ENCODE measurements at places on chromosomes 11 and 22. TPM values are rescaled to one million over a fixed set of nuclear protein-coding genes. Genes with fewer than 3 reads are reported as not detected.

The UNC93B1 gene
- 73.5 TPM for total RNA-seq

The UPB1 gene
- 0.44 TPM for total RNA-seq

DNA sequence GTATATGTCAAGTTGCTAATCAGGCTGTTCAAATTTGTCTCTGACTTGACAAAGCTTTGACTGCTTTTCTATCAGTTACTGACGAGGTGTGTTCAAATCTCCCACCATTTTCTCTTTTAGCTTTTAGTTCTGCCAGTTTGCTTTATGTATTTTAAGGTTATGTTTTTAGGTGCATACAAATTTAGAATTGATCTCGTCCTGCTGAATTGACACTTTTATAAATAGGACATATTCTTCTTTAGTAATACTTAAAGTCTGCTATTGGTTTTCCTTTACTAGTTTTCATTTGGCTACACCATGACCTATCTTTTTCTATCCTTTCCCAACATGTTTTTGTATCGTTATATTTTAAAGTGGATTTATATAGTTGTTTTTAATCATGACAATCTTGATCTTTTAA, 65.7 kb upstream of the KCNQ1OT1 start:
- DNase-seq, result no peak
- H3K27me3 ChIP-seq, result 0 out of 2 replicates have a peak, but pooled peaks cover 3% of the 10 kb centered on the region
- no peaks in the 10 kb centered on the region for H3K36me3 ChIP-seq
- no peak overlapping the region for H3K27ac ChIP-seq

DNA sequence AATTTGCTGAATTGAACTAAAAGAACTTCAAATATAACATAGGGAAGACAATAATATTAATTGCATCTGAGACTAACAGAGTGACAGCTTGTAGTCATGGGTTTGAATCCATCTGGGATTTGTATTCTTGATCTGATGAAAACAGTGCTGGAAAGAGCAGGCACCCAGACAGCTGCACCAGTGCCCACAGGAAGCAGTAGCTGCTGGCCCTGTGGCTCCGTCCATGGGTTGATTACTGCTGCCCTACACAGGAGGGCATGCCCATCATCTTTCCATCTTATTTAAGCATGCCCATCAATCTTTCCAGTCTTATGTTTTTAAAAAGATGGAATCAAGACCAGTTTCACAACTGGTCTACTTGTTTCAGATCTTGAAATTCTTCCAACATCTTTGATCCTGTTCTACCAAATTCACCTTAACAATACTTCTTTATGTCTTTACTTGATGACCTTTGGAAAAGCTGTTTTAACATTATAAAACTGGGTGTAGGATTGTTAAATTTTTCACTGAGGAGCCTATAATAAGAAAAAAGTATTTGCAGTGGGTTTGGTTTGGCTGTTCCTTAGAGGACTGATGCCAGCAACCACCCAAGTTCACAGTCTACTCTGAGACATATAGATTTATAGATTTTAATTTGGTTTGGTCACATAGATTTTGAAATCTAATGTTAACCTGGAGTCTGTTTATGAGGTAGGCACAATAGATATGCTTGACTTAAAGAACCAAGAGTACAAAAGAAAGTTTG, 761 bp upstream of the NXPE4 start:
- no peak overlapping the region for H3K27ac ChIP-seq
- H3K36me3 ChIP-seq, result no peaks in the 10 kb centered on the region
- DNase-seq, result no peak
- no peaks in the 10 kb centered on the region for H3K4me1 ChIP-seq
- H3K4me3 ChIP-seq, result no peak overlapping the region

The KRTAP5-1 gene
- not detected for total RNA-seq

DNA sequence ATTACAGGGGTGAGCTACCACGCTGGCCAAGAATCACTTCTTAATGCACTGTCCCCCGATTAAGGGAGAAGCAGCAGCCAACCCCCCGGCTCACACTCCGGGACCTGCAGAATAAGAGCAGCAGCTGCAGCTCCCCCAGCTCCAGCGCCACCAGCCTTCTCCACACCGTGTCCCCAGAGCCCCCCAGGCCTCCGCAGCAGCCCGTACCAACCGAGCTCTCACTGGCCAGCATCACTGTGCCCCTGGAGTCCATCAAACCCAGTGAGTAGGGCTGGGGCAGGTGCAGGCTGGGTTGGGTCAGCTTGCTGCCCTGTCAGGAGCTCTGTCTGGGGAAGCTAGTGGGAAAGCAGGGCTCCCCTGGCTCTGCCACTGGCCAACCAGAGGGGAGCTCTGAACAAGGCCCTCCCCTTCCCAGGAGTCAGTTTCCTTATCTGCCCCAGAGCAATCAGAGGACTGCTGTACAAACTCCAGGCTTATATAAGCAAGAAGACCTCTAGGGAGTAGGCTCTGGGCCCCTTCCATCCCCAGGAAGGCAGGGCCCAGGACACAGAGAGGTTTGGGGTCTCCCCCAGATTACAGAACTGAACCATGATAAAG, 8.5 kb upstream of the SH3BP1 start:
- H3K27me3 ChIP-seq, result no peaks in the 10 kb centered on the region
- no peak for DNase-seq
- no peak overlapping the region for H3K4me3 ChIP-seq
- peaks cover 23% of the 10 kb centered on the region for H3K4me1 ChIP-seq
- H3K36me3 ChIP-seq, result peaks cover 18% of the 10 kb centered on the region
- no peak overlapping the region for H3K27ac ChIP-seq

GRCh38 chr11:106625566-106625965, 392.7 kb downstream of the GUCY1A2 start:
- no peaks in the 10 kb centered on the region for H3K36me3 ChIP-seq
- H3K27me3 ChIP-seq, result no peaks in the 10 kb centered on the region
- H3K27ac ChIP-seq, result no peak overlapping the region

- H3K27me3 ChIP-seq, result no peaks in the 10 kb centered on the region
- no peak overlapping the region for H3K4me3 ChIP-seq
- DNase-seq, result no peak
- H3K36me3 ChIP-seq, result no peaks in the 10 kb centered on the region
These were observed 87.6 kb downstream of the ST3GAL4 start for GRCh38 chr11:126443120-126443519.

The APOA4 gene
- total RNA-seq, result not detected

GRCh38 chr22:50258361-50259292, 2.9 kb downstream of the MAPK12 start:
- H3K27me3 ChIP-seq, result peaks cover 22% of the 10 kb centered on the region
- no peak for DNase-seq
- H3K36me3 ChIP-seq, result no peaks in the 10 kb centered on the region
- no peak overlapping the region for H3K4me3 ChIP-seq
- peaks cover 11% of the 10 kb centered on the region for H3K4me1 ChIP-seq

The NXPE2 gene
- not detected for total RNA-seq

The POU2AF1 gene
- not detected for total RNA-seq

- no peaks in the 10 kb centered on the region for H3K4me1 ChIP-seq
- DNase-seq, result no peak
- no peaks in the 10 kb centered on the region for H3K36me3 ChIP-seq
- H3K27ac ChIP-seq, result no peak overlapping the region
- H3K27me3 ChIP-seq, result no peaks in the 10 kb centered on the region
These were observed 1208.4 kb upstream of the TENM4 start for GRCh38 chr11:80649186-80649585.

DNA sequence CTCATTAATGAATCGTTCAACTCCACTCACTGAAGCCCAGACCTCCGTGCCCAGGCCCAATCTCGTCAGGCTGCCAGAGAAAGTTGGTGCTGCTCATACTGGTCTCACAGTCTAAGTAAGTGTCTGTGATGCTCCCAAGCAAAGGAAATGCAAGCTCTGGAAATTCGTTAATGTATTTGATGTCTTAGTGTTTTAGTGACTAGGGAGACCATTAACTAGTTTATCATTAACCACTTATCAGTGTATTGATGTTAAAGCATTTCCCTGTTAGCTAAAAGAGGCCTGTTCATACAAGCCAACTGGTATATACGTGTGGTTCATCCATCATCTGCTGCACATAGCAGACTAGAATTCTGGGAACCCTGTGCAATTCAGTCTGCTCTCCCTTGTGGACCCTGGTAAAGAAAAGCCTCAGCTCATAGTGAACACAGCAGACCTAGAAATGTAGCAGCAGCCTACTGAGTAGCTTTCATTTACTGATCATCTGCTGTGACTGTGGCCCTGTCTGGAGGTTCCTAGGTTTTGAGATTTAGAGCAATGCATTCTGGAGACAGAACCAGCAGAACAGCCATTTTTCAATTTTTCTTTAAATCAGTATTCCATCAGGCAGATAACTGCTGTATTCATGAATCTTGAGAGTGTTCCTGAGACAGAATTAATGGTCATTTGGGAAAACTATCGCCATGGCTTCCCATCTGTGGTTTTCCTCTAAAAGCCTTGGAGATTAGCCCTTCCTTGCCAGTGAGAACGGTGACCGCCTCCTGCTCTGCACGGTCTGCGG, 15.7 kb upstream of the AIFM3 start:
- peaks cover 64% of the 10 kb centered on the region for H3K36me3 ChIP-seq
- no peaks in the 10 kb centered on the region for H3K27me3 ChIP-seq
- peaks cover under 1% of the 10 kb centered on the region for H3K4me1 ChIP-seq
- no peak overlapping the region for H3K27ac ChIP-seq
- H3K4me3 ChIP-seq, result no peak overlapping the region
- no peak for DNase-seq

- H3K27me3 ChIP-seq, result no peaks in the 10 kb centered on the region
- H3K36me3 ChIP-seq, result no peaks in the 10 kb centered on the region
- no peak overlapping the region for H3K4me3 ChIP-seq
- peaks cover 13% of the 10 kb centered on the region for H3K4me1 ChIP-seq
- H3K27ac ChIP-seq, result no peak overlapping the region
These were observed 36.0 kb downstream of the PRCP start for GRCh38 chr11:82864268-82864667.

The EXPH5 gene
- total RNA-seq, result 0.05 TPM

GRCh38 chr22:39276440-39277141, 31.8 kb upstream of the PDGFB start:
- DNase-seq, result no peak
- H3K36me3 ChIP-seq, result no peaks in the 10 kb centered on the region
- no peaks in the 10 kb centered on the region for H3K27me3 ChIP-seq

GRCh38 chr11:94132152-94132558, 3.5 kb downstream of the PANX1 start:
- DNase-seq, result peak; percentile 47
- peaks cover 6% of the 10 kb centered on the region for H3K36me3 ChIP-seq
- no peak overlapping the region for H3K4me3 ChIP-seq
- peaks cover 57% of the 10 kb centered on the region for H3K4me1 ChIP-seq

DNA sequence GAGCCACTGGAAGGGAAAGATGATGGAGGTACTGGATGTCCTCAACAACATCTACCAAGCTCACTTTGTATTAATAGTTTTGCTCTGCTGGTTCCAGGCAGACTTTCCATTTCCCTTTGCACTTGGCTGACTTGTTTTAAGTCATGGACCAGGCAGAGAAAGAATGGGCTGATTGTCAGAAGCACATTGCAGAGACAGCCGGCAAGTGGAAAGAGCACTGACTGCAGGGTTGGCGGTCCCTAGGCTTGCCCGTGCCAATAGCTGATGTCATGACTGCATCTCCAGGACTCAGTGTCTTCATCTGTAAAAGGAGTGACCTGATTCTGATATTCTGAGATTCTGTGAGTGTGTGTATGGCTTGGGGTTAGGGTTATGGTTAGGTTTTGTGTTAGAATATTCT, 20.9 kb upstream of the NNMT start:
- DNase-seq, result no peak
- H3K27me3 ChIP-seq, result peaks cover 9% of the 10 kb centered on the region
- no peak overlapping the region for H3K4me3 ChIP-seq
- no peak overlapping the region for H3K27ac ChIP-seq
- no peaks in the 10 kb centered on the region for H3K36me3 ChIP-seq
- H3K4me1 ChIP-seq, result peaks cover 7% of the 10 kb centered on the region

The OR51B5 gene
- total RNA-seq, result not detected

The SLC17A6 gene
- not detected for total RNA-seq

DNA sequence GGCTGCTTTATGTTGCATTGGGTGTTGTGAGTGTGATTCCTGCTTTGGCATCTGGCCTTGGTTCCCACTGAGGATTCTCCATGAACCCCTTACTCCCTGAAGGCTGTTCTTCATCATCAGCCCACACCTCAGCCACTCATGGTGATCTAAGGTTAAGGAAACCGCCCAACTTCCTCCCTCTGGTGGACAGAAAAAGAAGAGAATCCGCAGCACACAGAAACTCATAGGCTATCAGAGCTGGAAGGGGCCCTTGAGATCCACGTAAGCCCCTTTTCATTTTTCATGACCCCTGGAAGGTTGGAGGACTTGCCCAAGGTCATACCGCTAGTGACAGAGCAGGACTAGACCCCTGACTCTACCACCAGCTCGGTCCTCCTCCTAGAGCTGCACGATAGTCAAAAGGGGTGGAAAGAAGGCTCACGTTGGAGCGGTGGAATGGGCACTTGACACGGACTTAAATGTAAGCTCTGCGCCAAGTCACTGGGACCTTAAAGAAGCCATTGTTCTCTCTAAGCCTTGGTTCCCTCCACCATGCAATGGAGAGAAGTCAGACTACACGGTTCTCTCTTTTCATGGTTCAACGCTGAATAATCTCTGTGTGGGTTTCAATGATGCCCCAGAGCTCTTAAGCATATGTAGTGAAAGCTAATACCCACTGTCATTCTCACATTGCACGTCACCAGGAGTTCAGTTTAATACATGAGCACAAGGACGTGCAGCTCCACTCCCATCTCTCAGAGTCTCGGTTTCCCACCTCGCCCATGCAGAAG, 83.6 kb upstream of the CRTAM start:
- peak; percentile 7 for DNase-seq
- H3K27me3 ChIP-seq, result no peaks in the 10 kb centered on the region
- no peak overlapping the region for H3K4me3 ChIP-seq
- no peaks in the 10 kb centered on the region for H3K36me3 ChIP-seq

- peaks cover 19% of the 10 kb centered on the region for H3K36me3 ChIP-seq
- H3K4me3 ChIP-seq, result no peak overlapping the region
- H3K27me3 ChIP-seq, result peaks cover 4% of the 10 kb centered on the region
- no peak overlapping the region for H3K27ac ChIP-seq
These were observed 1.6 kb downstream of the CBX7 start for GRCh38 chr22:39150848-39151215.

- no peak overlapping the region for H3K4me3 ChIP-seq
- H3K36me3 ChIP-seq, result no peaks in the 10 kb centered on the region
- H3K27me3 ChIP-seq, result no peaks in the 10 kb centered on the region
These were observed 261.1 kb upstream of the ANO3 start for GRCh38 chr11:26070714-26071380.

- no peak overlapping the region for H3K27ac ChIP-seq
- no peak overlapping the region for H3K4me3 ChIP-seq
- no peaks in the 10 kb centered on the region for H3K36me3 ChIP-seq
- DNase-seq, result no peak
- no peaks in the 10 kb centered on the region for H3K4me1 ChIP-seq
- peaks cover 6% of the 10 kb centered on the region for H3K27me3 ChIP-seq
These were observed 1.9 kb upstream of the GRAP2 start for GRCh38 chr22:39898997-39899396.

- no peaks in the 10 kb centered on the region for H3K36me3 ChIP-seq
- no peak overlapping the region for H3K4me3 ChIP-seq
- H3K27me3 ChIP-seq, result no peaks in the 10 kb centered on the region
- H3K4me1 ChIP-seq, result peaks cover 23% of the 10 kb centered on the region
These were observed 68.8 kb downstream of the LRRC32 start for GRCh38 chr11:76601724-76602123.

GRCh38 chr11:16027621-16028020, 328.7 kb downstream of the SOX6 start:
- DNase-seq, result no peak
- peaks cover 43% of the 10 kb centered on the region for H3K4me1 ChIP-seq
- H3K4me3 ChIP-seq, result no peak overlapping the region
- no peaks in the 10 kb centered on the region for H3K27me3 ChIP-seq
- H3K27ac ChIP-seq, result no peak overlapping the region

- H3K27me3 ChIP-seq, result no peaks in the 10 kb centered on the region
- H3K36me3 ChIP-seq, result peaks cover 74% of the 10 kb centered on the region
- H3K27ac ChIP-seq, result peak overlapping the region; percentile 75
- no peak overlapping the region for H3K4me3 ChIP-seq
- peaks cover 57% of the 10 kb centered on the region for H3K4me1 ChIP-seq
These were observed 5.2 kb downstream of the TEAD1 start for GRCh38 chr11:12679471-12679870.

GRCh38 chr11:18749681-18750319, 23.8 kb upstream of the IGSF22 start:
- H3K27ac ChIP-seq, result peak overlapping the region; percentile 73
- no peaks in the 10 kb centered on the region for H3K36me3 ChIP-seq
